ENCODE measurements at places on chromosomes 11 and 22.

DNA sequence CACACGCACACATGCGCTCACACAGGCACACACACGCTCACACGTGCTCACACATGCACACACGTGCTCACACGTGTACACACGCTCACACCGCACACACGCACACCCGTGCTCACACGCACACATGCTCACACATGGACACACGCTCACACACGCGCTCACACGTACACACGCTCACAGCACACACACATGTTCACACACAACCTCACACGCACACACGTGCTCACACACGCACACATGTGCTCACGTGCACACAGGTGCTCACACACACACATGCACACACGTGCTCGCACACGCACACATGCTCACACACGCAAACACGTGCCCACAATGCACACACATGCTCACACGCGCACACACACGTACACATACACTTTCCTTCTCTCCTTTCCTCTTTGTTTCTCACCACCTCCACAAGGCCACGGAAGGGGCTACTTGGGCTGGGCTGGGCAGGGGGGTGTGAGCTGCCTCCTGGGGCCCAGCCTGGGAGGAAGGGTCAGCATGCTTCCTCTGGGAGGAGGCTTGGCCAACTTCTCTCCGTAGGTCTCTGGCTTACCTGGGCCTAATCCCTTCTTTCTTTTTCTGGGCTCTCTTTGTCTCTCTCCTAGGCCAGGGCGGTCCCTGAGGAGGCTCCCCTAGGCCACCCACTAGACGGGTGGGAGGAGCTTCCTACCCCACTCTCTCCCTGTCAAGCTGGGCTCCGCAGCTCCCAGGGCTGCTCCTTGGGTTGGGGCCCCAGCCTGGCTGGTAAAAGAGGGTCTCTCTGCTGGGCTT is 34.5 kb upstream of the PARVG start:
- no peak for DNase-seq

DNA sequence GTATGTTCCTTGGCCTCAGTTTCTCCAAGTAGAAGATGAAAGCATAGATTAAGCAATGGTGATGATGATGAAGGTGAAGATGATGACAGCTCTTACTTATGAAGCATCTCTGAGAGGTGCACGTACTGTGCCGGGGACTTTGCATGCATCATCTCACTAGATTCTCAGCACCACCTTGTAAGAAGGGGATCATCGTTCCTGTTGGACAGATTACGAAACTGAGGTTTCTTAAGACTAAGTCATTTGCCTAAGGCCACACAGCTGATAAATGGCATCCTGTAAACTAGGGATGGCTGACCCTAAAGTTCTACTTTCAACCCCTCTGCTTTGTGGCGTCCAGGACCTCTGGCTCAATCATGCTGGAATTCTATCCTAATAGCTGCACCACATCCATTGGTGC is 8.7 kb downstream of the MS4A15 start:
- no peak for DNase-seq

- no peak for DNase-seq
Observed at GRCh38 chr11:60211206-60211605, 28.3 kb upstream of the MS4A6A start.

DNA sequence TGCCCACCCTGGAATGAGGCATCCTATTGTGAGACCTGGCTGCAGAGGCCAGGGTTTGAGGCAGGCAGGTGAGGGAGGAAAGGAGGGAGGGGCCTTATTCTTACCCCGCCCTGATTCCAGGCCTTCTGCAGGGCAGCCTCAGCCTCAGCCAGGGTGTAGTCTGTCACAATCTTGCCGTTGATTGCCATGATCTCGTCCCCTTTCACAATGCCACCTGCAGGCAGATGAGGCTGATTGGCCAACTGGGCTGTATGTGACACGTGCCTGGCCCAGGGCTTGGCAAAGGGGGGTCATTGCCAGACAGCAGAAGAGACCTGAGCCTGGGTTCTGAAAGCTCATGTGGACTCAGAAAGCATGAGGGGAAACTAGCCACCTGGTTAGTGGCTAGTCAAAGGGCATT is 21.4 kb upstream of the ABCC8 start:
- DNase-seq: peak; percentile 11

DNA sequence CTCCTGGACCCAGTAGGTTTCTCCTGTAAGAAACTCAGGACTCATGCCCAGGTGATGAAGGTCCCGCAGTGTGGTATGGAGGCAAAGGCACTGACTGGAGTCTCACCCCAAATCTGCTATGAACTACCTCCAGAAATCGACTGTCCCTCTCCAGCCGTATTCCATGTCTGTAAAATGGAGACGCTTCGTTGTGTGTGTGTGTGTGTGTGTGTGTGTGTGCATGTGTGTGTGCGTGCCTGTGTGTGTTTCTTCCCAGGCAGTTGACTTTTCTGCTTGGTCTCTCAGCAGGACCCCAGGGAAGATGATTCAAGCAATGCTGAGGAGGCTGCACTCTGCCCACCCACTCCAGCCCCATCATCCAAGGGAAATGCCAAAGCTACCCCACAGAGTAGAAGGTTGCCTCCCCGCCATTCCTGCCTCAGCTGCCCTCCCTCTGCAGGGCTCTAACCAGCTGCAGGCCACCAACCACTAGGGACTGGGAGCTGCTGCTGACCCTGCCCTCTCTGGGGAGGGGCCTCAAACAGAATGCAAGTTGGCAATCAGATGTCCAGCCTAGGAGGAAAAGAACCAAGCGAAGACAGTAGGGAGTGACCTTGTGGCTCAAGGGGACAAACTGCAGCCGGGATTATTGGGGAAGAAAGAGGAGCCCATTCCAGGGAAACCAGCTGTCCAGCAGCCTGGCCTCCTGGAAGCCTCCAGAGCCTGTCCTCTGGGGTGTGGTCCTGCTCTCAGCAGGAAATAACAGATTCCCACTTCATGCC is 56.2 kb downstream of the SLC22A12 start:
- no peak for DNase-seq

DNA sequence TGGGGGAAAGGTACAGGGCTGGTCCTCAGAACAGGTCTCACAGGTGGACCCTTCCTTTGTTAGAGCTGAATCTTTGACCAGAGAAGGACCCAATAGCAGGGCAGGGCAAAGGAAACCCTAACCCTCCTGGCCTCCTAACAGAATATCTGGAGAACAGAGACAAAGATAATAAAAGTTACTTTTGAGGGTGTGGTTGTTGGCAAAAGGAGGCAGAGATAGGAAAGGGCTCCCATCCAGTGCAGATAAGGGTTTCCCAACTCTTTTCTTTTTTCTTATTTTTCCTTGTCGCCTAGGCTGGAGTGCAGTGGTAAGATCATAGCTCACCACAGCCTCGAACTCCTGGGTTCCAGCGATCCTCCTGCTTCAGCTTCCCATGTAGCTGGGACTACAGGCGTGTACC is 11.9 kb downstream of the PCSK7 start:
- DNase-seq: no peak

- no peak for DNase-seq
Observed at GRCh38 chr22:38073150-38074130, 10.5 kb downstream of the SLC16A8 start.

- DNase-seq: no peak
Observed at GRCh38 chr11:81246941-81247340, 1486.7 kb downstream of the FAM181B start.

- DNase-seq: no peak
Observed at GRCh38 chr11:76277298-76278175, 71.2 kb upstream of the WNT11 start.

DNA sequence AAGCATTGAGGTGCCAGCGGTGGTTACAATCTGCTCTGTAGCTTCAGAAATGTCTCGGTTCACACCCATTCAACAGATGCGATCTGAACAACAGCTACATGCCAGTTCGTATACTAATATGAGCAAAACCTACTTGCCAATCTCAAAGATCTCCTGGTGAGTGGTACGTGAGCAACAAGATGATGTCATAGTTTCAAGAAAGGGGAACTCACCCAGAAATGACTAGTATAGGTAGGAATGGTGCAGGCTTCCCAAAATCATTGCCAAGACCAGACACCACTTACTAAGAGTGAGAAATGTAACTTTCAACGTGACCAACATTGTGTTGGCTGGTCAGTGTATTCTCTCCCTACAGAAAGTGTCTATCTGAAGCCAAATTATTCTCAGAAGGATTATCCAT is 31.1 kb downstream of the OR6Q1 start:
- DNase-seq: peak; percentile 13

DNA sequence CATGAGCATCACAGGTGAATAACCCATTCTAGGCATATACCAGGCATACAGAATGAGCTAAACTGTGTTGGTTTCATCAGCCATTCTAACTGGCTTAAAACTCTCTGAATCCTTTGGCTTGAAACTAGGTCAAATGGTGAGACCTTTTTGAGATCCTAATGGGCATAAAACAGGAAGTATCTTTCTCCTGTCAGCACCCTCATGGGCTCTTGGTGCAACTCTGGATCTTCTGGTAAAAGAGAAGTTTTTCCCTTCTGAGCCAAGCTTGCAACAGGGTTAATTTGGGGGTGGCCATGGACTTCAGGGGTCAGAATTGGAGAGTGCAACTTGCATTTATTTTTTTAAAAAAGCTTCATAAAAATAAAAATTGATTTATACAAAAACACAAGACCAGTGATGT is 67.9 kb upstream of the GRAMD1B start:
- DNase-seq: no peak

DNA sequence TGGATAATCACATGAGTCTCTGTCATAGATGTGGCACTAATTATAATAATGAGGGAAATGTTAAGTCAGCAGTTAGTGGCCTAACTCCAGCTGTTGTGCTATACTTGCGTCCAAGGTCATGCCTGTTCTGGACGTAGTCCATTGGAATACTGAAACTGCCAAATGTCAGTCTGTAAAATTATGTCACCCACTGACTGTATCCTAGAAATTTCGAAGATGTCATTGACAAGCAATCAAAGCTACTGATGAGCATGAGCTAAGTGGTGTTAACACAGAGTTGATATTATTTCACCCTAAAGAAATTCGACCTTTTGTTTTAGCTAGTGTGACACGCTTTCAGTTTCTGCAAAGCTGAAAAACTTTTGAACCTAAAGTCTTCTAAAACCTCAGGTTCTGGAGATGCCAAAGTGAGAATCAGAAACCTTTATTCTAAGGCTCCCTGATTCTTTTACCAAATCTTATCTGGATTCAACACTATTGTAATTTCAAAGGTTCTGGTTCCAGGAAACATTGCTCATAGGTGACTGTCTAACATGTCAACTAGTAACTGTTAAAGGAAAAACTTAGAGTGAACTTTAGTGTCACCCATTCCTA is 14.9 kb upstream of the ME3 start:
- no peak for DNase-seq

GRCh38 chr22:47806894-47807293 is 1044.4 kb downstream of the TBC1D22A start:
- DNase-seq: no peak

- peak; percentile 74 for DNase-seq
Observed at GRCh38 chr11:69080257-69080995, 31.7 kb downstream of the TPCN2 start.

DNA sequence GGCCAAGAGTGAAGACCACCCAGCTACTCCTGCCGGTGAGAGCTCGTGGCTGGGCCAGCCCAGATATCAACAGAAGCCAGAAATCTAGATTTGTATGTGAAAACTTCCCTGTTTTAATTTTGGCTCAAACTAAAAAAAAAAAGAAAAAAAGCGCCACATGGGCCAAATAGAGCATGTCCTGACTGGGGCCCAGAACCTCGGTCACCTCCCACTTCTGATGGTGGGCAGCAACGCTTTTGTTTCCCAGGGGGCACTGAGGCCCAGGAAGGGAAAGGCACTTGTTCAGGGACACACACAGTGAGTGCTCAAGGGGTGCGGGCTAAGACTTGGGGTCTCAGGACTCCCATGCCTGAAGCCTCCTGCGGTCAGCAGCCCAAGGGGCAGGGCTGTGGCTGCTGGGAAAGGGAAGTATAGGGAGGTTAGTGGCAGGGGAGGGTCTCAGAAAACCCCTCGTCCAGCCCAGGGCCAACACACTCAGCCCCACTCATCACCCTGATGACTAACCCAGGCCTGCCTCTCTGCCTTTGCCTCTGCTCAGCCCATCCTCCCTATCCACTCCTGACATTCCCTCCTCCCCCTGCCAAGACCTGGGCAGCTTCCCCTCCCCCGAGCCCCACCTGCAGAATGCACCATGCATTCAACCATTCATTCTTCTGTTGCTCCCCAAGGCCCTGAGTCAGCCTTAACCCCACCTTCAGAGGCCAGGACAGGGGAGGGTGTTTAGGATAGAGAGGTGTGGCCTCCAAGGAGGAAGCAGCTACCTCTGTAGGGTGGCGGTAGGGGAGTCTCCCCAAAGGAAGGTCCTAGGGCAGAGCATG is 30.0 kb upstream of the TCF20 start:
- DNase-seq: peak; percentile 77

GRCh38 chr22:49862496-49862776 is 8.8 kb downstream of the ZBED4 start:
- DNase-seq: no peak

GRCh38 chr11:2531987-2532703 is 87.3 kb downstream of the KCNQ1 start:
- no peak for DNase-seq

DNA sequence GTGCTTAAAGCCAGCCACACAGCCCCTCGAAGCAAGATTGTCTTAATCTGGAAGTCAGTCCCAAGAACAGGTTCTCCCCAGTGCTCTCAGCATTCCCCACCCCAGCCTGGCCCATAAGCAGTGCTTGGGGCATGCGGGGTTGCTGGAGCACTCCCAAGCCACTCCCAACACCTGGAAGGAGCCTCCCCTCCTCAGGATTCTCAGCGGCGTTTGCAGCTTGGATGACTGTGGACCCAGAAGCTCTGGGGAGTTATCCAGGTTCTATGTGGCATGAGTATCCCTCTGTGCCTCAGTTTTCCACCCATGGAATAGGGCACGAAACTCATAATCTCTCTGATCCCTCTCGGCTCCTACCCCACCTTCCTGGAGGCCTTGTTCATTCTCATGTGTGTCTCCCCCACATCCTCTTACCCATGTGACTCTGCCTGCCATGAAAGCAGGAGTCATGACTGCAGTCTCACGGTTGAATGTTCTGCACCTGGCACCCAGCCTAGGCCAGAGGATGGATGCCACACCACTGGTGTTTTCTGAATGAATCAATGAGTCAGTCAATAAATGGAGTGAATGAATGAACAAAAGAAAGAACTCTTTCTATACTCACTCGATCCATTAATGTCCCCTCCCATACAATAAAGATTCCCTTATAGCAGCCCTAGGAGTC is 33.4 kb upstream of the WNT7B start:
- DNase-seq: no peak

DNA sequence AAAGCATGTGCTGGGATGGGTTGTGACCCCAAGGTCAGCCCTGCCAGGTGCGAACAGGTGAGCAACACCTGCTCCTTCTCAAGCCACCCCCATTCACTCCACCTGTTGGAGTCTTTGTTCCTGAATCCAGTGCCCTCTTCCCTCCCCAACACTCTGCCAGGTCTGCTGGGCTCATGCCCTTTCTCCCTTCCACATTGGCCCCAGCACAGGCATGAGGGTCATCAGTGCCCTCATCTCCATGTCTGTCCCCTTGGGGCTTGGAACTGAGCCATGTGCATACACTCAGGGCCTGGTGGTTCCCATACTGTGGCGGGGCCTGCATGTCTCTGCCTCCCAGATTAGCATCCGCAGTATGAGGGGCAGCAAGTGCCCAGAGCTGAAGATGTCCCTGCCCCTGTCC is 19.1 kb downstream of the RFPL2 start:
- no peak for DNase-seq

- DNase-seq: no peak
Observed at GRCh38 chr11:313304-313786, 495 bp upstream of the IFITM1 start.

- DNase-seq: peak; percentile 59
Observed at GRCh38 chr11:130094614-130095013, 24.9 kb downstream of the APLP2 start.

GRCh38 chr11:36162006-36162882 is 127.0 kb downstream of the COMMD9 start:
- DNase-seq: no peak

GRCh38 chr11:103829596-103829995 is 206.8 kb upstream of the DDI1 start:
- no peak for DNase-seq

Data from common myeloid progenitor, CD34-positive (primary cell).